Ureter (tissue), 1 donor: ENCODE measurements at places on chromosomes 2 and 18. TPM values are rescaled to one million over a fixed set of nuclear protein-coding genes. Genes with fewer than 3 reads are reported as not detected.
A peak's percentile ranks its signal among the peaks of the same experiment; 100 is the strongest.

DNA sequence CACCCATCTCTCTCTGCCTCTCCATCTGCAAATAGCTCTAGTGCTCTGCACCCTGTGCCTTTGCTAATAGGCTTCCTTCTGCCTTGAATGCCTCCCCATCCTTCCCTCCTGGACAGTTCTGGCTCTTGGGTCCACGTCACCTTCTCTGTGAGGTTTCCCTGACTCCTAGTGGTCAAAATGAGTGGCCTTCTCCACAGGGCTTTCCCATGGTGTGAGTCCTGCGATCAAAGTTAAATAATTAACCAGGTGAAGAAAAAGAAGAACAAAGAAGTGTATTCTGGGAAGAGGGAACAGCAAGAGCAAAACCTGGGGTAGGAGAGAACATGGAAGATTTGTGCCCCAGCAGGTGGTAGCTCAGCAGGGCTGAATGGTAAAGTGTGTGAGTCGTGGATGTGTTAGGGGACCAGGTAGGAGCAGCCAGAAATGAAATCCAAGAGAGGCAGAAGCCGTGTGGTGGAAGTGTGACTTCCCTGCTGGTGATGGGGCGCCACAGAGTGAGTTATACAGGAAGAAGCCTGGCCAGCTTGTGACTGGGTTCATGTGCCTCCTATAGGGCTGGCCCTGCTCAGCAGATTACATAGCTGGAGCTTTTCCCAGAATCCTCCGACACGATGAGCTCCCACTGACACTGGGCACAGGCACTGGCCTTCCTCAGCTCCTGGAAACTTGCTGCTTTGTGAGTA lies 93.8 kb upstream of the LDAH start:
- peak; percentile 51 for DNase-seq

- DNase-seq = no peak
These were observed 48.5 kb upstream of the PROKR1 start for GRCh38 chr2:68594674-68595492.

GRCh38 chr2:196409376-196409775 lies 230.1 kb upstream of the CCDC150 start:
- DNase-seq = no peak

DNA sequence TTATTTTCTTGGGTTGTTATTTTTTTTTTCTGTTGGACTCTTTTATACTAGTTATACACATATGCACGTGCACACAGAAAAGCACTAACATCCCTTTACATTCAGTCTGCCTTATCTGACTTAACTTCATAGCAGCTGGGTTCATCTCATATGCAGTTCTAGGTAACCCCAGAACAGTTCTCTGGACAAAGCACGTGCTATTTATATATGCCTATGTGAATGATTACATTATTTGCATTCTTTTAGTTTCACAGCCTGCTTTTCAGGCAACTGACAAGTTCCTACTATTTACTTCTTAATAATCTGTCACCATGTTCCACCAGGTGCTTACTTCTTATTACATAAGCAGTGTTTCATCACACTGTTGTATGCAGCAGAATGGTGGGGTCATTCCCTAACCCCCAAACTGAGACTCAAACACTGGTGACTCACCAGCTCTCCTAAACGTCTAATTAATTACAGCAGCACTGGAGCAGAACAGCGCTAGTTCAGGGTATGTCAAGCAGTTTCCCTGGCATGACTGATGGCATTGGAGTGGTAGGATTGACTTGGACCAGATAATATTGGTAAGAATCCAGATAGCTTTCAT lies 372.8 kb downstream of the CLIP4 start:
- DNase-seq = no peak

CAPN14 gene
- total RNA-seq = 0.62 TPM

PID1 gene
- 25.8 TPM for total RNA-seq
